NCI-H1092 (cell line): ENCODE measurements at places on chromosomes 12 and 14.

DNA sequence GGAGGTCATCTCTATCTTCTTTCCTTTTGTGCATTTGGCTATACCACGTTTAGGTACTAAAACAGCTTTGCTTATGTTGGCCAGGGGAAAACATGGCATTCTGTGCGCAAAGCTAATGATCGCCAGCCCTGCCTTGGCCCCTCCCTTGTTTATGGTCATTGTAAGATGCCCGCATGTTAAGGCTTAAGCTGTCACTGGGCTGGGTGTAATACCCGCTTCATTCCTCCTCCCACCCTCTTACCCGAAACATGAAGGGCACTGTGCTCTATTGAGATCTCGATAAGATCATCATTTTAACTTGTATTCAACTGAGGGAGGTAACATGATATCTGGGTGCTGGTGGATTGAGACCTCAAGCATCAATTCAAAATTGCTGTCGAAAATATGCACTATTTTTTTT lies 34.7 kb downstream of the BRI3BP start:
- DNase-seq = no peak

GRCh38 chr14:71202881-71203280 lies 295.6 kb downstream of the PCNX1 start:
- no peak for DNase-seq

- no peak for DNase-seq
These were observed 189.6 kb downstream of the FOXN3 start for GRCh38 chr14:89227496-89227836.

DNA sequence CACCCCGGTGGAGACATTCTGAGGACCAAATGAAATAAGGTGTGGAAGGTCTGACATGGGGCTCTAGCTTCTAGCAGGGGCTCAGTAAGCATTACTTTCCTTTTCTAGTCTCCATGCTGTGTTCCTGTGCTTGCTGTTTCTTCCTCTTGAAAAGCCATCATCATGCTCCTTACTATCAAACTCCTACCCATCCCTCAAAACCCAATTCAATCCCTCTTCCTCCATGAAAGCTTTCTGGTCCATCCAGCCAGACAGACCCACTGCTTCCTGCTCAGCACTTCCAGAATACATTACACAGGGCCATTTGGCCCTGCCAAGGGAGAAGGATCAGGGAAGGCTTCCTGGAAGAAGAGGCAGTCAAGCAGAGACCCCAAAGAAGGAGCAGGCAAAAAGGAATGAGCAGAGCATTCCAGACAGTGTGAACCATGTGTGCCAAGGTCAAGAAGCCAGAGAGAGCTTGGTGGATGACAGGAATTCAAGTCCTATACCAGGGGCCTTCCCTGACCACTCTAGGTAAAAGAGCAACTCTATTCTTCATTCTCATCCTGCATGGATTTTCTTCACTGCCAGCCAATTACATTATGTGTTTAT lies 59.5 kb downstream of the NUAK1 start:
- no peak for DNase-seq

DNA sequence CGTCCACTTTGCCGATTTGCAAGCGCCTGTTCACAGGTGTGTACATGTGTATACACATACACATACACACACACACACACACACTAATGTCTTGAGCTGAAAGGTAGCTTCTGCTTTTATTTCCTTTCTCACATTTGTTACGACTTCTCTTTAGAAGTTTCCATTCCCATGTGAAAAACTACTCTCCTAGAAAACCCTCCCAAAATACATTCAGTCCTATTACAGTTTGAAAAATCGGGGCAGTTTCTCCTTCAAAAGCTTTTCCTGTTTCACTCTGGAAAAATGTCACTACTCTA lies 3.9 kb downstream of the BLTP3B start:
- DNase-seq = no peak

- no peak for DNase-seq
These were observed 434.4 kb downstream of the RAD51B start for GRCh38 chr14:68253878-68254528.

- no peak for DNase-seq
These were observed 134.4 kb downstream of the GXYLT1 start for GRCh38 chr12:42010257-42010656.

GRCh38 chr12:12902036-12902435 lies 10.7 kb downstream of the GPRC5A start:
- DNase-seq = no peak

DNA sequence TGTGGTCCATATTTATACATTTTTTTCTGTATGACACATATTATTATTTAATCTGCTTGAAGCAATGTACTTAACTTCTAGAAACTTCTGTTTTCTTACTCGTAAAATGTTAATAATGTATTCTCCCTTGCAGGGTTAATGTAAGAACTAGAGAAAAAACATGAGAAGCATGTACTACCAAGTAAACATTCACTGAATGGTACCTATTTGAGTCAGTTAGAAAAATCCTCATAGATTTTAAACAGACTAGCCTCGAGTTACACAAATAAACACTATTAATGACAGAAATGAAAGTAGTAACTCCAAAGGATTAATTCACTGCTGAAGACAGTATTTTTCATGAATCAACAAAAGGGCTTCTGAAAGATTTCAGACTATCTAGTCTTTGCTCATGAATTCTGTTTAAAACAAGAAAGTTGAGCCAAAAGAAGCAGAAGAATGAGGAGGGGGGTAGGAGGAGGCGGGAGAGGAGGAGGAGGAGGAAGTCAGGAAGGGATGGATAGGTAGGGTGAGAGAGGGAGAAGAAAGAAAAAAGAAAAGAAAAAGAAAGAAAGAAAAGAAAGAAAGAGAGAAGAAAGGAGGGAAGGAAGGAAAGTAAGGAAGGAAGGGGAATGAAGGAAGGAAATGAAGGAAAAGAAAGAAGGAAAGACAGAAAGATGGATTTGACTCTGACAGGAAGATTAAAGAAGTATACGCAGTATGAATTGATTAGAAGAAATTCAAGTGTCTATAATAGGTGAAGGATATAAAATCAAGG lies 68.2 kb upstream of the CCDC91 start:
- DNase-seq = no peak

- DNase-seq = no peak
These were observed 7.5 kb downstream of the BDKRB2 start for GRCh38 chr14:96212140-96212539.
